ENCODE measurements at places on chromosomes 5 and 9.

DNA sequence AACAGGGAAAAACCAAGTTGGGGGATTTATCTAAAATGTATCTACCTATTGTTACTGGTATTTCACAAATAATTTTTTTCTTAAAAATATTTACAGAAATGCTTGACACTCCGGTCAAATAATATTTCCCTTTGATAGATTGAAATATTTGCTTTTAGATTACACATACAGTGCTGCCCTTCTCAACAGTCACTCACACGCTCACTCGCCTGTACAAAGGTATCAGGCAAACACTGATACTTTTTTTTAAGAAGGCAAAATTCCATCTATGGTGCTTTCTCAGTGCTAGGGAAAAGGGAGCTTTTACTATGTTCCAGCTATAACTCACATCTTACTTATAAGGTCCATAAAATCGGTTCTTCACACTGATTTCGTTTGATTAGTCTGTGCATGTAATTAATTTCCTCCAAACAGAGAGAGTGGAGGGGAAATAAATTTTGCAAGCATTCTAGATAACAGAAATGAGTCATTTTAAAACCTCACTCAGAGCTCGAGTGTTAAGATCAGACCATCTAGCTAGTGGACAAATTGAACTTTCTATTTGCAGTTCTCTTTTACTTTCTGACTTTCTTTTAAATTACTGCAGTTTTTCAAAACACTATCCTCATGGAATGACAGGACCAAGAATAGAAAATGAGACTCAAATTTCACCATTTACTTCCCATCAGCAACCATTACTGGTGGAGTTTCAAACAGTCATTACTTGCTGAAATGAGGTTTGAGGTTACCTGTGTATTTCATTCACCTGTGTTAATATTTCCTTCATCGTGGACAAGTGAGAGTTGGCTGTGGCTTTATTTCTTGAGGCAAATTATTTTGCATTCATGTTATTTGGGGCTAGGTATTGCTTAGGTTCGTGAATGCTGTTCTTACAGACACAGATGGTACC lies 273.2 kb downstream of the RAB3C start:
- no peak for DNase-seq

DNA sequence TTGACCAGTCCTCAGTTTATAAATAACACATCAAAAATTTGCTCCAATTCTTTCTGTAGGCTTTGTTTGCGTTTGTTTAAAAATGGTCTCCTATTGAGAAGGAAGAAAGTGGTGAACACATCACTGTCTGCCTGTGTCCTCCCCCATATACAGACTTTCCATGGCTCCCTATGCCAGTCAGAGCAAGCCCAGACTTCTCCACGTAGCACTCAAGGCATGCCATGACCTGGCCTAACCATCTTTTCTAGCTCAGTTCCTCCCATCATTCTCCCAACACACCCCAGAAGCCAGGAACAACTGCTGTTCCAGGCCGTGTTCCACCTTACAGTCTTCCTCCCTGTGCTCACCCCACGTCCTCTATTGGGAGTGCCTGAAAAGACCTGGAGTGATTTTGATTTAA lies 129.6 kb upstream of the ZNF618 start:
- no peak for DNase-seq

GRCh38 chr5:150786876-150787275 lies 8.3 kb downstream of the SMIM3 start:
- no peak for DNase-seq

GRCh38 chr5:30041291-30041690 lies 1152.2 kb upstream of the CDH6 start:
- DNase-seq: no peak

DNA sequence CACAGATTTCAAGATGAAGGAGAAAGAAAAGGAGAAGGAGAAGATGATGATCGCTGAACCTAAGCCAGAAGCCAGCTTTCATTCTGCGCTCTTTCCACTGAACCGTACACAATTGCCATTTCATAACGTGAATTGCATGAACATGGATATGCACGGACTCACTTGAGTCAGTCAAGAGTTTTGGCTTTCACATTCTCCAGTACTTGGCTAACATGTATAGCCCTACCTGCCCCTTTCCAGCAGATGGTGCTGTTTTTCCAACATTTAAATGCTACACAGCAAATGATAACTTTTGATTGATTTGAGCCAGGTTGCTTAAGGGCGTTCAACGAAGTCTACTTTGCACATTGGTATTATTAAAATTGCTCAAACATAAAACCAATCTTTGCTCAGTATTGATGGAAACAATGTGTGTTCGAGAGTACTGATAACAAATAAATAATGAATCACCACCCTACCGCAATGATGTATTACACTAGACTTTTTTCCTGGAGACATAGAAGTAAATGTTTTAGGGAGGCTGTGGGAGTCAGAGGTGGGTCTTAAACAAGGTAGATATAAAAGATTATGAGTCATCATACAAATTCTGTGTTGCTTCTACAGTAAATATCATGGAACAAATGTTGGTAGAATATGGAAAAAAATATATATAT lies 196.4 kb downstream of the TRPM3 start:
- DNase-seq: peak; percentile 4

DNA sequence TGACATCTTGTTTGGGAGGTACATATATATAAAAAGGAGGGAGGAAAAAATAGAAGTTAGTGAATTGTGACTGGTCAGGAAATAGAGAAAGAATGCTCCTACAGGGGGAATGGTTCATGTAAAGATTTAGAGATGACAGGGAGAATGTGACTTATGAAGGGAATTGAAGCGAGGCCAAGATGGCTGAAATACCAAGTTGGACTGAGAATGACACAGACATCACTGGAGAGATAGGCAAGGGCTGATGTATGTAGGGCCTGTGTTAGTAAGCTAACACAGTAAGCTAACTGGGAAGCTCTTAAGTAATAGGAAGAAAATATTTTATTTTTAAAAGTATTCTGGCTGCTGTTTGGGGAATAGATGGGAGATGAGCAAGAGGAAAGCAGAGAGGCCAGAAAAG lies 286.3 kb downstream of the NNT start:
- DNase-seq: no peak

Data from amygdala (tissue), 56 donors.